Bone marrow (tissue), 2 donors: ENCODE measurements at places on chromosomes 1 and 21.
A peak's percentile ranks its signal among the peaks of the same experiment; 100 is the strongest.

DNA sequence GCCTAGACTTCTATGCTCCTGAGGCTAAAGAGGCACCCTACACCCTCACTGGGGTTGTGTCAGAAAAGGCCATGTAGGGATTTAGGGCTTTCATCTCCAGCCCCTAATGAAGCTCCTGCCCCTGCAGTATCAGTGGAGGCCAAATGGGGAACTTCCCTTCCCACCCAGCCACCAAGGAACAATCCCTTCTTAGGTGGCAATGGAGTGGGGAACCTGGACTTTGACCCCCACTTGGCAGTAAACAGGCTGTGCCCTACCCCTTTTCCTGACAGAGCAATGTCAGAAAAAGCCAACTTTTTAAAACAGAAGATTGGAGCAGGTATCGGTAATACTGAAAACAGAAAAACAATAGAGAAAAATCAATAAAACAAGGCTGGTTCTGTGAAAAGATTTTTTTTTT, 35.5 kb upstream of the SLC19A2 start:
- no peak for DNase-seq

DNA sequence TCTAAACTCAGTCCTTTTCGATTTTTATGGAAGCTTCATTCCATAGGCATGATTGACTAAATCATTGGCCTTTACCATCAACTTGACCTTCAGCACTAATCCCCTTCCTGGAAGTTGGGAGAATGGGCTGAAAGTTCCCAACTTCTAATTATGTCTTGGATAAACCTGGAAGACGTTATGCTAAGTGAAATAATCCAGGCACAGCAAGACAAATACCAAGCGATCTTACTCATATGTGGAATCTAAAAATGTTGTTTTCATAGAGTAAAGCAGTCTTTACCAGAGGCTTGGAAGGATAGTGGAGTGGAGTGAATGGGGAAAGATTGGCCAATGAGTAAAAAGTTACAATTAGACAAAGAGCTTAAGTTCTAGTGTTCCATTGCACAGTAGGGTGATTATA, 1453.2 kb downstream of the PLA2G4A start:
- DNase-seq, result no peak

DNA sequence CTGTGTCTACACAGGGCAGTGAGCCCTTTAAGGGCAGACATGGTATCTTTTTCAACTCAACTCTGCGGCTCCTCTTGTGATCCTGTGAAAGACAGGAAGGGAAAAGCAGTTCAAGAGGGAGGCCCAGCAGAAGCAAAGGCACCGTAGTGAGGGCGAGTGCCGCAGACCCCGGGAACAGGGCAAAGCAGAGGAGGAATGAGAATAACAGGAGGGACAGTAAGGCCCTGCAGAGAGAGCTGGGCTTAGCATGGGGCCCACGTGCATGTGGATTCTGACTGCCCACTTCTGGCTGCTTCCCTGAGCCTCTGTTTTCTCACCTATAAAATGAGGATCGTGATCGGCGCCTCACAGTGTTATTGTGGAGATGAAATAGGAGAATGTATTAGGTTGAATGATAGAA, 409.3 kb downstream of the PTPRU start:
- no peak for DNase-seq

GRCh38 chr1:60088620-60089155, 15.1 kb upstream of the C1orf87 start:
- no peak for DNase-seq

GRCh38 chr1:7450838-7451237, 320.3 kb upstream of the VAMP3 start:
- DNase-seq, result no peak

- DNase-seq, result no peak
Measured at GRCh38 chr1:47675047-47675675, 237.3 kb downstream of the FOXD2 start.

DNA sequence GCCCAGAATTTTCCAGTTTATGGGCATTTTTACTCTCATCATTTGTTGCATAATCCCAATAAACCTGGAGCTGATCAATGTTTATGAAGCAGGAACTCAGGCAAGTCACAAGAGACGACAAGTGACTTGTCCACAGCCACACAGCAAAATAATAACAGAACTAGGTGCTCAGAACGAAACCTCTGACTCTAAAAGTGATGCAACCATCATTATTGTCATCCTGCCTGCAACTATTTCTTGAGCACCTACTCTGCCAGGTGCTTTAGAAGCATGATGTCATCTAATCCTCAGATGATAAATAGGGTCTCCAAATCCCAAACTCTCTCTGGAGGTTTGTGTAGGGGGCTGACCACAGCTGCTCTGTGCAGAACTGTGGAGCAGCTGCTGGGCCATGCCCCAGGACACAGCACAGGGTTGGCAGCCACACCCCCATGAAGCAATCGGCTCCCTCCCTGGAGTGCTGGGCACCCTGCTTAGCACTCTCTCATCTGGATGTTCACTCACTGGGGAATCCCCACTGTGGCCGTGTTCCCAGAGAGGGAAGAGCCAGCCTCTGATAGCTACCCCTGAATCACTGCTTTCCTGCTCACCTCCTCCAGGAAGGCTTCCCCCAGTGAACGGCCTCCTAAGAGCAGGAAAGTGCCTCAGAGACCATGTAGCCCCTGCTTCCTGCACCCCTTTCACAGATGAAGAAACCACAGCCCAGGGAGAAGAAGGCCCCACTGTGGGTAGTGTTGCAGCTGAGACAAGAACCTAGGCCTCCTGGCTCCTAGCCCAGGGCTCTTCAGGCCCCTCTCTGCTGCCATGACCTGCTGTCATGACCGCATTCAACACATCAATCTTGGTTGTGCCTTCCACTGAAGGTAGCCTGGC, 2.1 kb downstream of the TTC22 start:
- DNase-seq, result no peak

- DNase-seq, result no peak
Measured at GRCh38 chr1:226308166-226308722, 720 bp downstream of the LIN9 start.

- peak; percentile 39 for DNase-seq
Measured at GRCh38 chr1:1040004-1040991, 20.4 kb downstream of the AGRN start.

GRCh38 chr1:20478057-20478635, 7.9 kb downstream of the CAMK2N1 start:
- DNase-seq, result no peak

GRCh38 chr1:88462096-88462487, 222.0 kb upstream of the PKN2 start:
- no peak for DNase-seq

DNA sequence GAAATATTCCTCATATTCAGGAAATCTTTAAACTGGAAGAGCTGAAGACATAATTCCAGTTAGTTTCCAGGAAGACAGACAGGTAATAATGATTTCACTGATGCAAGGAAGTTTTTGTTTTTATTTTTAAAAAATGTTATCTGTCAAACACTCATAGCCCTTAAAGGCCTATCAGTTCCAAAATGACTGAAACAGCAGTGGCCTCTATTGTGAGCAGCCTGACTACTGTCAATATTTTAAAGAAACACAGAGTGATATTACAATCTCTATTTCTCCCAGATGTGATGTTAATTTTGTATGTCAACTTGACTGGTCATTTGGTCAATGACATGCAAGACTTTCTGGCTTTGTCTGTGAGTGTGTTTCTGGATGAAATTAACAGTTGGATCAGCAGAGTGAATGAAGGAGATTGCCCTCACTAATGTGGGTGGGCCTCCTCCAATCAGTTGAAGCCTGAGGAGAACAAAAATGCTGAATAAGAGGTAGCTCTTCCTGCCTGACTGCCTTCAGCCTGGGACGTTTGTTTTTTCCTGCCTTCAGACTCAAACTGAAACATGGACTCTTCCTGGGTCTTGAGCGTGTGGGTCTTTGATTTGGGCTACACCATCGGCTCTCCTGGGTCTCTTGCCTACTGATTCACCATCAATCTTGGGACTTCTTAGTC, 31.3 kb upstream of the SLC30A10 start:
- no peak for DNase-seq
